ENCODE measurements at places on chromosomes 1 and 21.

- DNase-seq, result no peak
These were observed 844 bp downstream of the ADAMTS5 start for GRCh38 chr21:26965907-26966581.

GRCh38 chr1:218369688-218370511, 24.8 kb downstream of the TGFB2 start:
- DNase-seq, result no peak

GRCh38 chr21:29433366-29434059, 134.8 kb downstream of the BACH1 start:
- DNase-seq, result no peak

- DNase-seq, result no peak
These were observed 152.6 kb downstream of the RERE start for GRCh38 chr1:8664887-8665286.

- DNase-seq, result no peak
These were observed 2.1 kb upstream of the FCRLB start for GRCh38 chr1:161719325-161719611.

GRCh38 chr1:157711802-157712201, 11.2 kb upstream of the FCRL3 start:
- no peak for DNase-seq

DNA sequence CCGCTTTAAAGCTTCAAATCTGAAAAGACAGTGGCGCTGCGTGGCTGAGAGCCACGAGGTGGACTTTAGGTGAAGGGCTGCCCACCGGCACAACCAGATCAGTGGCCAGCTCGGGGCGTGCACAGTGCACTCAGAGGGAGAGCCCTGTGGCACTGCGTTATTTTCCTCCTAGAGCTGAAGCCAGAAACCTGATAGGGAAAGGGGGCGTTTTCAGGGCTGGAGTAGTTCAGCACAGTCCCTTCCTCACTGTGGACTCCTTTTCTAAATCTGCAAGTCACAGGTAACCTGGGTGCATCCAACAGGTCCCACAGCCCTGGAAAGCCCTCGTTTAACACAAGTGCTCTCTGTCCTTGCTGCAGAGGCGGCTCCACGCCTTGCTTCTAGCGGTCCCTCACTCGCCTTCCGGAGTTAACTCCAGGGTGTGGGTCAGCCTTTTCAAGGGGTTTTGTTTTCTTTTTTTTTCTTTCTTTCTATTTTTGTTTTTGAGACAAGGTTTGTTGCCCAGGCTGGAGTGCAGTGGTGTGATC, 81.2 kb downstream of the GALNT2 start:
- DNase-seq, result no peak

DNA sequence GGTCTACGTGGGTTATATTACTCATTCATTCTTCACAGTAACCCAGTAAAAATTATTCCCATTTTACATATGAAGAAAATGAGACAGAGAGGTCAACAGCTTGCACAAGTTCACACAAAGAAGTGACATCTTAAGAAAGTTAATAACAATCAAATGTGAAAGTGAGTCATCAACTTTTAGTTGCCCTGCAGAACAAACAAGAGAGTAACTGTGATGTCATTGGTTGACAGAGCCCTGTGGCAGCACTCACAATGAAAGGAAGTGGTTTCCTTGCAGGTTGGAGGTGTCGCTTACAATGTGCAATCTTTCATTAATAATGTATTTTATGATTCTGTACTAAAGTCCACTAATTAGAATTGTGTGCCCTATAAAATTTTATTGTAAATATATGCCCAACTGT, 369.6 kb downstream of the RYR2 start:
- no peak for DNase-seq

GRCh38 chr1:155540000-155540874, 22.4 kb downstream of the ASH1L start:
- DNase-seq, result no peak

DNA sequence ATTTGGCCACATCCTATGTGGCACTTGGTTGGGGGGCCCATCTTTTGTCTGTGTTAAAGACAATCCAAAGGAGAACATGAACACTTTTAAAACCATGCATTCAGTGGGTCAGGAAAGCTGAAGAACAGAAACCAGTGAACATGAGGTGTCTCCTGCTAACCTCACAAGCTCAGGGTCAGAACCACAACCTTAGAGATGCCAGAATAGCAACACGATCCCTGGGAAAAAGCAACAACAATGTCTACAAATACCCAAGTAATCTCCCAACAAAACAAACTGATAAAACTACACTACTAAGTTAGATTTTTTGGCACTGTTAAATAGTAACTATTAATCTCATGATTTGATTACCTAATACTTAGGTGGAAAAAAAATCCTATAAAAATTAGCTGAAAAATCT, 34.1 kb upstream of the GNG4 start:
- no peak for DNase-seq

- no peak for DNase-seq
These were observed 62.6 kb downstream of the ALG14 start for GRCh38 chr1:95010158-95010557.

- no peak for DNase-seq
These were observed 11.7 kb downstream of the BPNT1 start for GRCh38 chr1:220077887-220078286.

DNA sequence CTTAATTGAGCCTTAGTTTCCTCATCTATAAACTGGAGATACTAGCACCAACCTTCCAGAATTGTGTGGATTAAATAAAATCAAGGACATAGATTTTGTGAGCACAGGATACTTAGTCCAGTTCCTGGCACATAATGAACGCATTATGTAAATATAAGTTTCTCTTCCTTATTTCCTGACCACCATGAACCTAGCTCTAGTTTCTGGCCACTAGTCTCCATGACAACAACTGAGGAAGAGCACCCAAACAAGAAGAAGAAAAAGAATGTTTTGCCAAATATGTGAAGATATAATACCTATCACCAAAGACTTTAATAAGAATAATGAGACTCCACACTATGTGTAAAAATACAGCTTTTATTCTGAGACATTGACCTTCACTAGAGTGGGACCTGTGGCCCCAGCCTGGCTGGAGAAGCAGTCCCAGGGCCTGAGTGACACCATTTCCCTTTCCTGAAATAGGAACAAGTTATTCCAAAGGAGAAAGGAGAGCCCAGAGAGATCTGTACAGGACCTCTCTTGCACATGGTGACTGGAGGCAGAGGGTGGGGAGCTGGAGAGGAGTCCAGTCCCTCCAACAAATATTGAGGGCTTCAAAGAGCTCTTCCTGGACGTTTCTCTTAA, 940 bp upstream of the USF1 start:
- no peak for DNase-seq

DNA sequence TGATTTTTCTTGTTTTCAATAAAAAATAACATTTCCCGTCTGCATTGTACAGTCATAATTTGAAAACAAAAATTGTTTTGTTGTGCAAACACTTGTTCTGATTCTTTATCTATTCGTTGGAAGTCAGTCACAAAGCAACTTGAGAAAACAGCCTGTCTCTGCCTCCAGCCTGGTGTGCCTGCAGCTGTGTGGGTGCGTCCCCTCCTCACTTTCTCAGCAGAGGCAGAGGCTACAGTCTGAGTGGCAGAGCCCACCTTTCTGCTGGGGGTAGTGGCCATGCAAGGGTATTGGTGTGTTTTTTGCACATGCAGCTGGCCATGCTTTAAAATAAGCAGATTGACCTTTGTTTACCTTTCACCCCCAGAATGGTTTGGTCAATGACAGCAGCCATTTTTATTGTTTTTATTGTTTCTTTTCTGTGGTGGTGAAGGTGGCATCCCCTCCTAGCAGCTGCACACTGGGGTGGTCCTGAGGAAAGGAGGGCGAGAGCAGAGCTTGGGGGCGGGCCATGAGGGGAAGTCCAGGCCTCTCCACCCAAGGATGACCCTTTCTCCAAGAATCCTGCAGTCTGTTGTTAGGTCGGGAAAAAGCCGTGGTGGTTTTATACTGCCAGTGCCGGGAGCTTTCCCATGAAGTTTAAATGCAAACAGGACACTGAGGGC, 159.6 kb downstream of the PCBP3 start:
- DNase-seq, result no peak

DNA sequence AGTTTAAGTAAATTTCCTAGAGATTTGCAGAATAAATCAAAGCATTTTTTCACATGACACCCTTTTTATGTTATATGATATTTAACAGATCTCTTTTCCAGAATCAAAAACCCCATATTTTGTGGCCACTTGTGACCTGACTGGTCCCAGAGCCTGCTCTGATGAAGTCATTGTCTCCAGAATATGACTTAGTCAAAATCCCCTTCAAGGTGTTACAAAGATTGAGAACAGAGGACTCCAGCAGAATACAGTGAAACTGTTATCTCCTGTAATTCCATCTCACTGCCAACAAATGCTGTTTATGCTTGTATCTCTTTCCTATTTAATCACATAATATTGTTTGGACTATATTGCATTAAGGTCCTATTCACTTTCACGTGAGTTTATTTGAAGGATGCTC, 25.6 kb downstream of the RGS1 start:
- DNase-seq, result no peak

GRCh38 chr21:31117128-31117916, 79.0 kb upstream of the KRTAP19-8 start:
- no peak for DNase-seq

- DNase-seq, result no peak
These were observed 2.4 kb downstream of the PARP1 start for GRCh38 chr1:226405411-226405988.

DNA sequence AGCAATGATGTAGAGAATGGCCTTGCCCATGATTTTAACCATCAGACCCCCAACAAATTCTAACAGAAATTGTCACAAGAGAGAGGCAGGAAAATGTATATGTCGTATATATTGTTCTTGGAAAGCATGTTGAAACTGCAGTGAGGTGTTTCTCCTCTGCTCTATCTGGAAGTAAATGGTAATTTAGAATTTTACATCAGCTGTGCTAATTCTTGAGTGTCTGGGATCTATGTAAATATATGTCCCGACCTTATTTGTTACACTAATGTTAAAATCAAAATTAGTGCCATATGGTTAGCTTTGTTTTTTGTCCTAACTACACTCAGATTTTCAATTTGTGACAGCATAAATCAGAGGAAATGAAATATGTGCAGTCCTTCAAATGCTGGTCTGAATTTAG, 20.5 kb downstream of the ZBTB21 start:
- DNase-seq, result no peak

DNA sequence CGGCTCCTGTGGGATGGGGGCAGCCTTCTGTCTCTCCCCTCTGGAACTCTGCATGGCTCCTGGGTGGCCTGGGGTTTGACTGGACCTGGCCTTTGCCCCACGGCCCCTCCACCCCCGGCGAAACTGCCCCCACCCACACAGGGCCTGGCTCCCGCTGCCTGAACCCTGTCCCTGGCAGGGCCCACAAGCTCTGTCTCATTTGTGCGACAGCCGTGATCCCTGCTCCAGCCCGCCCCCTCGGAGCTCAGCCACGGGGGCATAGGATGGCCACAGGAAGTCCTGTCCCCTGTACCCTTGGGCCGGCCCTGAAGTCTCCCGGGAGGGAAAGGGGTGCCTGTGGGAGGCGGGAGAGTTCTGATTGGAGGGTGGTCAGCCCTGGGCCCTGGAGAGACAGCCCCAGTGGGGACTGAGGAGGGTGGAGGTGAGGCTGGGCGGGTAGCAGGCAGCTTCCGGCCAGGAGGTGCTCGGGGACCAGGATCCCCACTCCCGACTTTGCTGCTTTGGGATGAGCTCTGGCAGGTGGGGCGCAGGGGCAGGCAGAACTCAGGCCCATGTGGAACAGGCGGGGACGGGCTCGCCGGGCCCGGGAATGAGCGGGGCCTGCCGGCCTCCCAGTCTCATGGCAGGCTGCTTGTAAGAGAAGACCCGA, 45.1 kb downstream of the SLX9 start:
- DNase-seq, result no peak

- DNase-seq, result no peak
These were observed 101.7 kb upstream of the BEND5 start for GRCh38 chr1:48878191-48878940.

GRCh38 chr1:1996207-1996651, 7.4 kb downstream of the CFAP74 start:
- no peak for DNase-seq

- DNase-seq, result no peak
These were observed 121.6 kb upstream of the C1orf105 start for GRCh38 chr1:172298911-172299310.

- peak; percentile 89 for DNase-seq
These were observed 94.7 kb downstream of the PPIAL4G start for GRCh38 chr1:148388260-148389026.

GRCh38 chr1:161333166-161333565, 19.0 kb downstream of the SDHC start:
- no peak for DNase-seq

- DNase-seq, result no peak
These were observed 45.3 kb downstream of the CASZ1 start for GRCh38 chr1:10751160-10751559.

DNA sequence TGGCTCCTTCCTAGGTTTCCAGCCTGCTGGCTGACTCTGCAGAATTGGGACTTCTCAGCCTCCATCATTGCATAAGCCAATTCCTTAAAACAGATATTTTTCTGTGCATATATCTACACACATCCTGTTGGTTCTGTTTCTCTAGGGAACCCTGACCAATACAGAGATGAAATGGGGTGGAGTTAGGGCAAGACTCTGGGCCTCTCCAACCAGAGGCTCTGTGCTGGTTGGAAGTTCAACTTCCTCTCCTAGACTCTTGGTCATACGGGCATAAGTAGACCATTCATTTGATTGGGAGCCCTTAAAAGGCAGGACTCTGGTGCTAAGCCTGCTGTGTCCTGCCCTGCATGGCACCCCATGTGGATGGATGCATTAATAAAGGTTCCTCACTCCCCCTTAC, 55.0 kb downstream of the CNIH3 start:
- no peak for DNase-seq

DNA sequence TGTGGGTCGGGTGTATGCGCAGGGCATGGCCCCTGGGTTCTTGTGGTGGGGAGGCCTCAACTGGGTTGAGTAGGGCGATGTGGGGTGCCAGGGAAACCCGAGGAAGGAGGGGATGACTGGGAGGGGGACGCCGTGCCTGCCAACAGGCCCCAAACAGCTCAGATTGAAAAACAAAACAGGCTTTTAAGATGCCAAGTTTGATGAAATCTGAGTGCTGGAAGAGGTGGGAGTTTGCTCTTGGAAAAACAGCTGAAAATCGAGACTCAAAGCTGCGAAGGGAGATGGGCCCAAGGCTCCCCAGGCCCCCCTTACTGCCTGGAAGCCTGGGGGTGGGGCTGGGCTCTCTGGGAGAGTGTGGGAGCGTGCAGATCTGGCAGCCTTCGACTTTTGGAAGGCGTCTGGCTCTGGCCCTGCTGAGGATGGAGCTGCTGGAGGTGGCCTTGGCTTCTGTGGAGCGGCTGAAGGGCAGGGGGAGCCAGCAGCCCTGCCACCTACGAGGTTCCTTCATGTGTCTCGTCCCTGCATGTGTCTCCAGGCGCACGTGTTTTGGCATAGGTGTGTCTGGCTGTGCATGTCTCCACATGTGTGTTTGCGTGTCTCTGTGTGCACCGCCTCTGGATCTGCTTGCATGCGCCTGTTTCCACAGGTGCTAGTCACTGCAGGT, 33.3 kb downstream of the PTPRF start:
- DNase-seq, result no peak

DNA sequence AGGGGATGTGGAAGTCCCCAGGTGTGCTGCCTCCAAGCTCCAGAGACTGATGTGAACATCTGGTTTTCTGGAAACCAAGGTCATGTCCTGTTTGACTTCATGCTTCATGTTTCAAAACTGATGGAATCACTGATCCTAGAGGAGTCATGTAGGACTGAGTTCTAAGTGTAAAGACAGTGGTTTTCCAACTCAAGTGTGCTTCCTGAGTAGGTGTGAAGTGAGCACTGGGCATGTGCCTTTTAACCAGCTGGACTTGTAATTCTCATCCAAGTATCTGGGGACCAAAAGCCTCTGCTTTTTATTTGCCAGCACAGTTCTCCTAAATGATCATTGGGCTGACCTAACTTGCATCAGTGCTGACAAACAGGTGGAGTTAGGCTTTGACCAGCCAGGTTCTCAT, 36.9 kb downstream of the ABCA4 start:
- DNase-seq, result no peak

- DNase-seq, result no peak
These were observed 3.9 kb downstream of the CD1B start for GRCh38 chr1:158327481-158327880.

Data from stimulated activated naive CD4-positive, alpha-beta T cell (primary cell).